Fibroblast of the aortic adventitia (primary cell): ENCODE measurements at places on chromosomes 11 and 22. TPM values are rescaled to one million over a fixed set of nuclear protein-coding genes. Genes with fewer than 3 reads are reported as not detected.

CRYBA4 gene
- not detected in 2 replicates for total RNA-seq

NEFH gene
- 0.49 and 0.54 TPM in 2 replicates for total RNA-seq

FIBIN gene
- 15.5 and 22.6 TPM in 2 replicates for total RNA-seq

CAPN5 gene
- 9.6 and 31.0 TPM in 2 replicates for total RNA-seq

ART1 gene
- not detected in 2 replicates for total RNA-seq

SPTBN2 gene
- total RNA-seq = 0.27 and 4.9 TPM in 2 replicates

GGTLC3 gene
- total RNA-seq = not detected in 2 replicates

P2RY6 gene
- 1.2 TPM in 1 of 2 replicates, not detected in the other for total RNA-seq
